ENCODE measurements at places on chromosomes 4 and X. TPM values are rescaled to one million over a fixed set of nuclear protein-coding genes. Genes with fewer than 3 reads are reported as not detected.

- no peak for DNase-seq
- peaks cover 13% of the 10 kb centered on the region for H3K36me3 ChIP-seq
- H3K4me1 ChIP-seq, result peaks cover 53% of the 10 kb centered on the region
- H3K27me3 ChIP-seq, result no peaks in the 10 kb centered on the region
Measured at GRCh38 chrX:48957477-48957826, at the start of gene OTUD5. Gene OTUD5 (minus strand): TSS chrX:48957607. CDS start chrX:48957570, 37 bp downstream.

The COL25A1 gene
- total RNA-seq, result not detected

The BMX gene
- total RNA-seq, result not detected

The CLRN2 gene
- not detected for total RNA-seq

DNA sequence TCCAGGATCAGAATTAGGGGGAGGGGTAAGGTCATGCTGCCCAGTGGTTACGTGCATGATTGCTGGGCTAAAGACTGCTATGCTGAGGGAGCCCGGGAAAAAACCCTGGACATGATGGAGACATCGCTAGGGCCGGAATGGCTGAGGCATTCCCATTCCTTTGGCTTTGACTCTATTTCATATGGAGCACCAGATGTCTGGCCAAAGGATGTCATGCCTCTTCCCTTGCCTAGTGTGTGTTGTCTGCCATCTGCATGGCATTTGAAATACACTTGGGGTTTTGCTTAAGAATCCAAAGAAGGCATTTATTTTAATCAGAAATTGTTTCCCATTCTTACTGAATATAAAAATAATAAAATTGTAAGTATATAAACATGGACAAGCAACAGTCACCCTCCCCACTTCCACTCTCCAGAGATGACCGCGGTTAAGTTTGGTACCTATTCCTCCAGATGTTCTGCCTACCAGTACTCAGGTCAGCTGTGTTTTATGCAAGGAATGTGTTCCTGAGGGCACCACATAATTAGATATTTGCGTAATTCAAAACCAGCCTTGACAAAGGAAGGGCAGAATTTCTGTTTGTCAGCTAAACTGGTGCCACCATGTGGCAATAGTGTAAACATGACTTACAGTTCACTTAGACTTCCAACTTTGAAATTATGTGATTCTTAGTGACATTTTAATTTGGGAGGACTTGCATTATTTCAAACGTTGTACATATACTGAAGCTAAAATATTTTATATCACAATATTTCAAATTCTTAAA is 105.9 kb downstream of the CT47B1 start:
- H3K36me3 ChIP-seq, result no peaks in the 10 kb centered on the region
- no peak overlapping the region for H3K4me3 ChIP-seq
- H3K27me3 ChIP-seq, result no peaks in the 10 kb centered on the region
- H3K4me1 ChIP-seq, result peaks cover 2% of the 10 kb centered on the region
- DNase-seq, result peak; percentile 21

GRCh38 chr4:120718979-120719566 is 203.5 kb downstream of the PRDM5 start:
- H3K36me3 ChIP-seq, result no peaks in the 10 kb centered on the region
- peak; percentile 37 for DNase-seq
- H3K27me3 ChIP-seq, result peaks cover 2% of the 10 kb centered on the region
- H3K4me3 ChIP-seq, result no peak overlapping the region

DNA sequence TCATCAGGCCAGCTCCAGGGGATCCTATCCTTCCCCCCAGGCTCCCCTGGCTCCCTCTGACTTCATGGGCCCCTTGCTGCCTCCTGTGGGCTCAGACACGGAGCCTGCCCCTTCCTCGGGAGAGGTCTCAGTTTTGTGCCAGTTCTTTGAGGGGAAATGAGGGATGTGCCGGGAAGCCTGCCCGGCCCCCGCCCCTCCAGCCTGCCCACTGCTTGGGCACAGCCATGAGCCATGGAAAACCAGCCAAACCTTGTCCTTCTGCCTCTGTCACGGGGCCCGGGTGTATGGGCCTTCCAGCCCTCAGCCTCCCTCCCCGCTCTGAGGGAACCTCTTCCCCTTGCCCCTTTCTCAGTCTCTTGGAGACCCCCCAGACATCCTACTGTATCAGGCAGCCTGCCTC is 6.8 kb downstream of the BGN start:
- H3K4me3 ChIP-seq, result no peak overlapping the region
- DNase-seq, result no peak
- H3K27ac ChIP-seq, result no peak overlapping the region
- H3K36me3 ChIP-seq, result no peaks in the 10 kb centered on the region
- no peaks in the 10 kb centered on the region for H3K4me1 ChIP-seq
- no peaks in the 10 kb centered on the region for H3K27me3 ChIP-seq

- H3K4me3 ChIP-seq, result peak overlapping the region; percentile 28
- no peak for DNase-seq
- no peak overlapping the region for H3K27ac ChIP-seq
- H3K36me3 ChIP-seq, result no peaks in the 10 kb centered on the region
- peaks cover 38% of the 10 kb centered on the region for H3K27me3 ChIP-seq
Measured at GRCh38 chr4:163330916-163331628, 1.3 kb downstream of the NPY1R start.

The RIBC1 gene
- total RNA-seq, result 0.48 TPM

The CSAG1 gene
- not detected for total RNA-seq

GRCh38 chr4:188941524-188942119 is 802.4 kb downstream of the TRIML1 start:
- no peaks in the 10 kb centered on the region for H3K36me3 ChIP-seq
- H3K27me3 ChIP-seq, result no peaks in the 10 kb centered on the region
- H3K4me3 ChIP-seq, result no peak overlapping the region
- no peak overlapping the region for H3K27ac ChIP-seq
- H3K4me1 ChIP-seq, result no peaks in the 10 kb centered on the region
- no peak for DNase-seq

The RNF175 gene
- 1.5 TPM for total RNA-seq

GRCh38 chrX:154967603-154968002 is 54.9 kb downstream of the F8 start:
- DNase-seq, result no peak
- H3K4me1 ChIP-seq, result no peaks in the 10 kb centered on the region
- H3K27me3 ChIP-seq, result no peaks in the 10 kb centered on the region
- H3K4me3 ChIP-seq, result no peak overlapping the region
- no peaks in the 10 kb centered on the region for H3K36me3 ChIP-seq

The CSN1S1 gene
- not detected for total RNA-seq

GRCh38 chr4:164134388-164134787 is 619.5 kb upstream of the SMIM31 start:
- H3K36me3 ChIP-seq, result no peaks in the 10 kb centered on the region
- no peak for DNase-seq
- no peaks in the 10 kb centered on the region for H3K27me3 ChIP-seq
- H3K4me1 ChIP-seq, result peaks cover 3% of the 10 kb centered on the region

GRCh38 chrX:2272337-2272736 is 228.4 kb downstream of the DHRSX start:
- H3K27me3 ChIP-seq, result no peaks in the 10 kb centered on the region
- peaks cover 27% of the 10 kb centered on the region for H3K36me3 ChIP-seq
- no peak for DNase-seq

GRCh38 chr4:53987761-53988171 is 76.6 kb downstream of the CHIC2 start:
- H3K27me3 ChIP-seq, result no peaks in the 10 kb centered on the region
- H3K27ac ChIP-seq, result no peak overlapping the region
- no peaks in the 10 kb centered on the region for H3K36me3 ChIP-seq
- DNase-seq, result no peak
- no peak overlapping the region for H3K4me3 ChIP-seq

The ACSL4 gene
- 58.5 TPM for total RNA-seq

The MUC7 gene
- not detected for total RNA-seq

GRCh38 chr4:31236020-31236638 is 516.0 kb downstream of the PCDH7 start:
- H3K36me3 ChIP-seq, result no peaks in the 10 kb centered on the region
- no peak overlapping the region for H3K27ac ChIP-seq
- no peak for DNase-seq

GRCh38 chr4:126956184-126956897 is 676.4 kb upstream of the INTU start:
- H3K27ac ChIP-seq, result no peak overlapping the region
- no peak for DNase-seq
- H3K4me3 ChIP-seq, result no peak overlapping the region
- no peaks in the 10 kb centered on the region for H3K27me3 ChIP-seq

The ADGRG4 gene
- total RNA-seq, result not detected

The GRID2 gene
- not detected for total RNA-seq

DNA sequence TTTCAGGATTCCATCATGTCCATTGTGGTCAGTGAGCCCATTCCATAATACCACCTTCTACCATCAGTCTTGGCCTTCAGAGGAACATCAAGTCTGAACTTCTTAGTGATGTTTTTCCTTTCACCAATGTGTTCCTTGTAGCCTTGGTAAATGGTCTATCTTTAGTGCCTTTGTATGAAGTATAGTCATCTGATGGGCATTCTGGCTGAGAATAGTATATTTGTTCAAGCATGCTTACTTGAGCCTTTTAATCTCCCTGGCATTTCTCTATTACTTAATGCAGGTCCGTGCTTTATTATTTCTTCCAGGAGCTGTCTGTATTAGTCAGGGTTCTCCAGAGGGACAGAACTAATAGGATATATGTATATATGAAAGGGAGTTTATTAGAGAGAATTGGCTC is 99.7 kb downstream of the TLL1 start:
- H3K4me3 ChIP-seq, result no peak overlapping the region
- no peaks in the 10 kb centered on the region for H3K36me3 ChIP-seq
- no peaks in the 10 kb centered on the region for H3K4me1 ChIP-seq

DNA sequence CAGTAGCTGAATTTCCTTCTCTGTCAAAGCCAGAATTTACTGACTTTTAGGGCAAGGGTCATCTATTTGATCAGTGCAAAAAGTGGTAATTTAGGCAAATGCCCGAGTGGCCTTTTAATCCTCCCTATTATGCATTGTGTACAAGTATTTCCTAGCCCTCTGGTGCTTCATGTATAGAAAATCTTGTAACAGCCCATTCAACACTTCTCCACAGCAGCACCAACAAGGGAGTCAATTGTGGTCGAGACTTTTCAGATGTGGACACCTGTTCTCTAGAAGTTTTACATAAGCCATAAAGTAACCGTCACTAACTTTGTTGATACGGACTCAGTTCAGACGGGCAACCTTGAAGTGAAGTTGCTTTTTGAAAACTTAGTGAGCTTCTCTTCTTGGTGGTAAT is 50.9 kb upstream of the FHDC1 start:
- no peak for DNase-seq
- H3K4me1 ChIP-seq, result no peaks in the 10 kb centered on the region
- no peak overlapping the region for H3K27ac ChIP-seq
- no peaks in the 10 kb centered on the region for H3K27me3 ChIP-seq
- H3K36me3 ChIP-seq, result peaks cover 5% of the 10 kb centered on the region

The ZCCHC18 gene
- total RNA-seq, result 0.17 TPM

DNA sequence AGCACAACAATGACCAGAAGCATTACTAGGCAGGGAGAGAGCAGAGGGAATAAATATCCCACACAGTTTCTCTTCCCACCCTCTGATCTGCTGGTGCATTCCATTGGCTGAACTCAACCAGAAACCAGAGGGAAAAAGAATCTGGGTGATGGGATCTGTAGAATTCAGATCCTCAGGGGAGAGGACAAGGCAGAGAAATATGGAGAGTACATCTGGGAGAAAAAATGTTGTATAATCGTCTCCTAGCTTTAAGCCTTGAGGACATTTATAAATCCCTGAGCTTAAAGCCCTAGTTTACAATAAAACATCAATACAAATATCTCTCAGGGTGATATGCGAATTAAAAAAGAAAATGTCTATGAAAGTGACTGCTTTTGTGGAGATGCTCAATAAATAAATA is 368.1 kb upstream of the MAD2L1 start:
- H3K27ac ChIP-seq, result no peak overlapping the region
- no peaks in the 10 kb centered on the region for H3K4me1 ChIP-seq
- H3K36me3 ChIP-seq, result no peaks in the 10 kb centered on the region
- H3K4me3 ChIP-seq, result no peak overlapping the region
- DNase-seq, result no peak

GRCh38 chrX:125681507-125681906 is 361.8 kb downstream of the TEX13C start:
- H3K36me3 ChIP-seq, result no peaks in the 10 kb centered on the region
- H3K4me1 ChIP-seq, result no peaks in the 10 kb centered on the region
- H3K27me3 ChIP-seq, result no peaks in the 10 kb centered on the region
- no peak overlapping the region for H3K4me3 ChIP-seq
- H3K27ac ChIP-seq, result no peak overlapping the region
- no peak for DNase-seq

GRCh38 chr4:12126474-12126873 is 697.8 kb upstream of the HS3ST1 start:
- no peak overlapping the region for H3K4me3 ChIP-seq
- H3K36me3 ChIP-seq, result no peaks in the 10 kb centered on the region
- no peak overlapping the region for H3K27ac ChIP-seq
- H3K4me1 ChIP-seq, result no peaks in the 10 kb centered on the region
- no peak for DNase-seq
- H3K27me3 ChIP-seq, result no peaks in the 10 kb centered on the region
